ENCODE measurements at places on chromosomes 3 and 15.

- no peak for DNase-seq
Observed at GRCh38 chr15:28133281-28133680, 34.2 kb upstream of the OCA2 start.

DNA sequence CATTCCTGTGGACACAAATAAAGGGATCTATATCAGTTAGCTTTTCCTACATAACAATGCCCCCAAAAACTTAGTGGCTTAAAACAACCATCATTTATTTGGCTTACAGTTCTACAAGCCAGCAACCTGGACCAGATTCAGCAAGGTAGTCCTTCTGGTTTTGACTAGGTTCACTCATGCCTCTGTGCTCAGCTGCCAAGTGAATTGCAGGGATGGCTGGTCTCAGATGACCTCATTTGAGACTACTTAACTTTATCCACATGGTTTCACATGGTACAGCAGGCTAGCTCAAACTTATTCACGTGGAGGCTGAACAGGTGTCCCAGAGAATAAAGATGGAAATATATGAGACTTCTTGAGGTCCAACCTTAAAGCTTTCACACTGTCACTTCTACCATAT is 119.3 kb upstream of the BFSP2 start:
- no peak for DNase-seq

DNA sequence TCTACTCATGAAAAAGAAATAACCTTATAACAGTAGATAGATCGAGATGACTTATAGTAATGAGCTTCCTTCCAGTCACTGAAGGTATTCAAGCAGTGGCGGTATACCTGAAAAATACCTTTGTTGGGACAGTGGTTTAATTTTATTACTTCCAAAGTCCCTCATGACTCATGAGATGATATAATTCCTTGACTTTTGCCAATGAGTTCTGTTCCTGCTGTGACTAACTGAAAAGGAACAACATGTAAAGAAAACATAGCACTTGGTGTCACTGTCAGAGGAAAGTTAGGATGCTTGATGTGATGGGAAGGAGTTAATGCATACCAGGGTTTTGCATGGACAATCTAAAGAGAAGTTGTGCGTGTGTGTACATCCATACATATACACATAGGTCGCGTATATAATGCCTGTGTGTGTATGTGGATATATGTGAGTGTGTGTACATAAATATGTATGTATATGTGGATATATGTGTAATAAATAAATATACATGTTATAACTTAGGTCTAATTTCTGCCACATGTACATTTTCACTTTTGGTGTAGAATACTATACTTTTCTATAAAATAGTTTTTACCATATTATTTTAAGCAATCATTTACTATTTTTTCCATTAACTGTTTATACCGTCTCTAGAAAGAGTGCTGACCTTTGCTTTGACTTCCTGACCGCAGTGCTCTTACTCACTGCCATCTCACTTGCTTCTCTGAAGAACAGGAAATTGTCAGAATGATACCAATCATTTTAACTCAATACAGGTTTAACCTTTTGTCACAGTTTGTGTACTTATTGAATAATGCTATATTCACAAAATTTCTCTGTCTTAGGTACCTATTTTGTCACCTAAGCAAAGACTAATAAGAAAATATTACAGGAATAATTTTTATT is 12.6 kb upstream of the PAK2 start:
- DNase-seq: no peak

GRCh38 chr15:35605764-35606449 is 59.9 kb upstream of the DPH6 start:
- DNase-seq: no peak

GRCh38 chr15:66923438-66923881 is 141.9 kb upstream of the SMAD3 start:
- DNase-seq: no peak

Measured in stimulated activated CD4-positive, alpha-beta T cell treated with anti-CD3 and anti-CD28 coated beads, Interleukin-12 subunit alpha, Interleukin-12 subunit beta, amount 100 ng/mL, for 24 hours (primary cell).